Fibroblast of skin of back (primary cell): ENCODE measurements at places on chromosomes 13 and 19.
A peak's percentile ranks its signal among the peaks of the same experiment; 100 is the strongest.

DNA sequence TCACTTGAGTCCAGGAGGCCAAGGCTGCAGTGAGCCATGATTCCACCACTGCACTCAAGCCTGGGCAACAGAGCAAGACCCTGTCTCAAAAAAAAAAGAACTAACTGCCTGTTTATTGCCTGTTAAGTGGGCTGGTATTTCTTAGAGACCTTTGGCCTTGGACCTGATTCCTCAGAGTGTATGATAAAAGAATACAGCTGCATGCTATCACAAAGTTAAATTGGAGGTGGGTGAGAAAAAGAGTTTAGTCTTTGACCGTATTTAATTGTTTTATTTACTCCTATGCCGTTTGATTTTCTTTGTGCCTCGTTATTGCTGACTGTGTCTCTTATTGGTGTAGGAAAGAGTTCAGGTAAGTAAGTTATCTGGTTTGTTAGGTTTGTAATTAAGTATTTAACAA lies 25.3 kb upstream of the DPY19L3 start:
- DNase-seq, result no peak

DNA sequence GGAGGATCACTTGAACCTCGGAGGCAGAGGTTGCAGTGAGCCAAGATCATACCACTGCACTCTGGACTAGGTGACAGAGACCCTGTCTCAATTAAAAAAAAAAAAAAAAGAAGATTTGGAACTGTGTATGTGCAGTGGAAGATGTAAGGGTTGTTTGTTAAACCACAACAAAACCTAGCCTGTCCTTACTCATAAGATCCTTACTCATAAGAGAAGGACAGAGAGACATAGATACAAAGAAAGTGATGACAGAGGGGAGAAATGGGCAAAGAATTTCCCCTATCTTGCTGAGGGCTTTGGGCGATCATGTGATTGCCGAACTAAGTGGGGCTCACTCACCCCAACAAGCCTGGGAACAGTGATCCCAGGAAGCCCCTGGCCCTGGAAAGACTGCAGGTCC lies 7.9 kb downstream of the ITPKC start:
- no peak for DNase-seq

DNA sequence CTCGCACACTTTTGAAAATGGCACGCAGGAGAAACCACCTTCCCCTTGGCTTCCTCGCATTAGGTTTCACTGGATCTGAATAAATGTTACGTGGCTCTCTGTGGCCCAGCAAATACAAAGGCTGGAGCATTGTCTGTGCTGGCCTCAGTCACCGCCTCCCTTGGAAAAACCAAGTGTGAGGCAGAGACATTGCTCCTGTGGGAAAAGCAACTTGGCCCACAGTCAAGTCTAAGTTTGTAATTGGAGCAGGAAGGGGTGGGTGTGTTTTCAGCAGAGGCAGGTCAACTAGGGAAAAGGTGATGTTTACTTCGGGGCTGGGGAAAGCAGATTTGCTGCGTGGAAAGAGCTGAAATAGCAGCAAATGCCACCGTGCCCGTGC lies 101.6 kb downstream of the IRS2 start:
- no peak for DNase-seq

- no peak for DNase-seq
These were observed 1.7 kb upstream of the MTMR6 start for GRCh38 chr13:25288966-25289365.

DNA sequence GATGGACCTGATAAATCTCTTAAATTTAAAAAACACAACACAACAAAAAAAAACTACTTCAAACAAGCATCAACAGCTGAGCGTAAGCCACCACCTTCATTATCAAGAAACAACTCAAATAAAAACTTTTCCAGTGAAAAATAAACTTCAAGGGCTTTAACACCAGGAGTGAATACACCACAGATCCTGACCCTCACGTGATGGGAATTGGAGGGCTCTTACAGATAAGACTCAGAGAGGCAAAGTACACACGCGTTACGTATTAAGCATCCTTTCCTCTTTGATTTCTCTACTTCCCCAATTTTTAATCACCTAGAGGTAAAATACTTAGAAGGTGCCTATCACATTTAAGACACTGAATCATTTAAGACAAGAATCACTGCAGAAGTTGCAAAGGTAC lies 573 bp upstream of the STARD13 start:
- no peak for DNase-seq

DNA sequence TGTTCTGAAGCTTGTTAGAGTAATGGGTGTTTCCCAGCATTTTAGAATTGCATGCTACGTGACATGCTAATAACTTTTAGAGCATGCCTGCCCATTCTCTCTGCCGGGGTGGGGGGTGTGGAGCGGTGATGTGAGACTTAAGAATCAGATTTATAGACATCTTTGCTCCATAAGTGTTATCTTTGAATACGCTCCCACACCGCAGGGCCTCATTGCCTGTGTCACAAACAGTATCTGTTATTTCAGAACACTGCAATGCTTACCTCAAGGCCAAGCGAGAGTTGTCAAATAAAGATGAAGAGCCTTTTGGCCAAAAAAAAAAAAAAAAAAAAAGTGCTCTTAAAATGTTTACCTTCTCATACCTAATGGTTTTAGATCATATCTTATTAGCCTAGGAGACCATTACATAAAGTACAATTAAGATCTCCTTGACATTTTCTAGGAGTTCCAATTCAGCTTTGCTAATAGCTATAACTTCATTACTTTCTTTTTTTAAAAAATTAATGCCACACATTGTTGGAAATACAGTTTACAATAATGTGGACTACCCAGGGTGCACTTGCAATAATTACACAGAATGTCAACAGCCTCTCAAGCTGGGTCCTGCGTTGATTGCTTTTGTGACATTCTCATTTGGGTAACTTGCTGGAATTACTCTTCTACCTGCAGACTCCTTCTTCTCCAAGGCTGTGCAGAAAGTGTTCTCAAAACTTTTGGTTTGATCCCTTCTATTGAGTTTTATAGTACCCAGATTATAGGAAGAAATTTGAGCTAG lies 525.3 kb downstream of the KLF12 start:
- DNase-seq, result no peak

DNA sequence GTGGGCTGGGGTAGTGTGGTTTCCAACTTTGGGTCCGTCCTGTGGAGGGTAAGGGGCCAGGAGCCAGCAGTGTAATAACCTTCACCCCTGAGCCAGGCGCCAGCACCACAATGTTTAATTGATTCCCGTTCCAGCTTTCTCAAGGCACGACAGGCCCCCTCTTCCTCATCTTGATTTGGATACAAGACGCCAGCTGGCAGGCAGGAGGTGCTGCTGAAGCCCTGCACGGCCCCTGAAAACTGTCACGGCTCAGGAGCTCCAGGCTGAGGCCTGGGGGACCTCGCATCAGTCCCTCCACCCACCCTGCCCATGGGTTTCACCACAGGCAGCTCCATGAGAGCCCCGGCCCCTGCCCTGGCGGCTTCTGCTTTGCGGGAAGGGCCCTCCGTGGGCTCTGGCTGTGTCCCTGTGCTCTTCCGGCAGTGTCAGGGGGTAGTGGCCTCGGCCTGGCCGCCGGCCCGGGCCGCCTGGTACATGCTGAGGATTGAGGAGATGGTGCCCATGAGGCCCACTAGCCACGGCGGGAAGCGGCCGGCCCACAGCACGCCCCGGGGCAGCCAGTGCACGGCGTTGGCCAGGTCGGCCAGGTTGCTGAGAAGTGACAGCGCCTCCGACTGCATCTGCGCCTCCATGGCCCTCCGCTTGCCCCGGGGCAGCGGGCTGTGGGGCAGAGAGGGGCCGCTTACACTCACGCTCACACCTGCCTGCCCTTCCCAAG lies 11.9 kb downstream of the PEX11G start:
- no peak for DNase-seq

DNA sequence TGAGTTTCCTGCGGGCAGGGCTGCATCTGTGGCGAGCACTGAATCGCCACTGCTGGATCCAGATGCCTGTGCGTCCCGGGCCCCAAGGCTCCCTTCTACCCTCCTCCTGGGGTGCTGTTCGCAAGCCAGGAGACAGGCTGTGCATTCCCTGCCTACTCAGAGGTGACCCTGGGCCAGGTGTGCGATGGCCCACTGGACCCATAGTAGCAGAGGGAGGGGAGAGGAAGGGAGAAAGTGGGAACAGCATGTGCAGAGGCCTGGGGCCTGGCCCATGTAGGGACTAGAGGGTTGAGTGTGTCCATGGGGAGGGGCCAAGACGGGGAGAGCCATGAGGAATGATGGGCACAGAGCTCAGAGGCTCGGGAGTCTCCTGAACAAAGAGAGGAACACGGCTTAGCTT lies 27.3 kb downstream of the CARM1 start:
- no peak for DNase-seq

- no peak for DNase-seq
These were observed 258.8 kb upstream of the STARD13 start for GRCh38 chr13:33544308-33544707.

DNA sequence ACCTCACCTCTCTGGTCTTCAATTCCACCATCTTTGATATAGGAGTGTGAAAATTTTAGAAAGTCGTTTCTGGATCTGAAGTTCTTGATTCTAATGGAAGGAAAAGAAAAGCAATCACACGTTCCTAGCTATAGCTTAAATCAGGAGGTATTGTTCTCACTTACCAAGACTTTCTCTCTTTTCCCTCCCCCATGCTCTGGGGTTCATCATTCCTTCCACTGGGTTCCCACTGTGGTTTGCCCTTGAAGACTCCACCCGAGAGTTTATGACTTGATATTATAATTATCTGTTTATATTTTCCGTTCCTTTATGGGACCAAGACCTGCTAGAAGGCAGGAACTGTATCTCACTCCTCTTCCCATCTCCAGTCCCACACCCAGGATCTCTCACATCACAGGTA lies 76.6 kb downstream of the AKAP11 start:
- DNase-seq, result no peak

DNA sequence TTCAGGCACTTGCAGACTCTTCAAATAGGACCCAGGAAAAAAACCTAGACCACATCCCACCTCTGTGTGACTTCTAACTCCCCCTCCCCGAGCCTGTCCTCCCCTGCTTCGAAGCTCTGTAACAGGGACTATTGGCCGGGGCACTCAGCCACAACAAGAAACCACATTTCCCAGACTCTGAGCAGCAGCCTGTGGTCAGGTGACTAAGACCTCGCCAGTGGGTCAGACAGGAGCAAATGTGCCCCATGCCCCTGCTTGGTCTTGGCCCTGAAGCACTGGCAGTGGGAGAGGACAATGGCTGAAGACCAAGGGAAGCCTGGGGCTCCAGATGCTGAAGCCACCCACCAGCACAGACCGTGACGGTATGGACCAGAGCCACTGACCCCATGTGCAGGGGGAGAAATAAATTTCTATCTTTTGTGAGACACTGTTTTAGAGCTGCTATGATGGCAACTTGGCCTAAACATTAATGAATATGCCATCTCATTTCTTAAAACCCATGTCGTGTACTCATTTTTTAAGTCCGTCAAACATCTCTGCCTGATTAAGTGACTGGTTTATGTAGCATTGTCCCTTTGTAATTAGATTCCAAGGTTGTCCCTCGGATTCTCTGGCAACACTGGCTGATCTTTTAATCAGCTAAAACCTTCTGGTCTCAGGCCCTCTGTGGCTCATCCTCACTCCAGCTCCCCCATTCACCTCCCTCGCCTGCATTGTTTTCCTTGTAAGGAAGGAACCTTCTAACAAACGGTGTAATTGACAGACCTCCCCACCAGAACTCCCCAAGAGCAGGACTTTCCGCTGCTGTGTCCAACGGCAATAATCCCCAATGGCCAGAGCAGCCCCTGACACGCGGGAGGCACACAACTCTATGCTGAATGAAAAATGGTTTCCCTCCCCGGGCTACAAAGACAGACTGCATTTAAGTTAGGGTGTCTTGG lies 98.4 kb downstream of the STK24 start:
- peak; percentile 48 for DNase-seq

DNA sequence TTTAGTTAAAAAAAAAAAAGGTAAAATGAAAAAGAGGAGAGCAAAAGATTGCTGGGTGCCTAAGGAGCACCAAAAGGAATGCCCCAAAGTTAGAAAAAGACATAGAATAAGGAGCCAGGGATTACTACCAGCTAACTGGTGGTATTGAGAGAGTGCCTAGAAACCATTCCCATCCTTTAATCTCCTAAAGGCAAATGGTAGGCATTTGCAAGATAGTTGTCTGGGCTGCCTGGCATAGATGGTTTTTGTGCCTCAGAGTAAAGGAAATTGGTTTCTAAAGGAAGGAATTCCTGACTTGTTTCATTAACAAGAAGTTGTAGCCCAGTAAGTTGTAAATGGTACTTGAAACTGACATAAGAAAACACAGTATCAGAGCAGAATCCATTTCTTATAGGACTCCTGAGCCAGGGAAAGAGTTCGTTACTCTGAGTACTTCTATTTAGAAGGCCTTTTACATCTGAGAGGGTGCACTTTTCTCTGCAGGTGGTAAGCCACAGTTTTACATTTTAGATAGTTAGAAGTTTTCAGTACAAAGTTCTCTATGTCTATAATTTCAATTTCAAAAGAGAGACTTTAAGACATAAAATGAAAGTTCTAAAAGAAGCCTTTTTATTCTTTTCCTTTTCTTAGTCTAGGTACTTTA lies 92.6 kb downstream of the OLFM4 start:
- no peak for DNase-seq

DNA sequence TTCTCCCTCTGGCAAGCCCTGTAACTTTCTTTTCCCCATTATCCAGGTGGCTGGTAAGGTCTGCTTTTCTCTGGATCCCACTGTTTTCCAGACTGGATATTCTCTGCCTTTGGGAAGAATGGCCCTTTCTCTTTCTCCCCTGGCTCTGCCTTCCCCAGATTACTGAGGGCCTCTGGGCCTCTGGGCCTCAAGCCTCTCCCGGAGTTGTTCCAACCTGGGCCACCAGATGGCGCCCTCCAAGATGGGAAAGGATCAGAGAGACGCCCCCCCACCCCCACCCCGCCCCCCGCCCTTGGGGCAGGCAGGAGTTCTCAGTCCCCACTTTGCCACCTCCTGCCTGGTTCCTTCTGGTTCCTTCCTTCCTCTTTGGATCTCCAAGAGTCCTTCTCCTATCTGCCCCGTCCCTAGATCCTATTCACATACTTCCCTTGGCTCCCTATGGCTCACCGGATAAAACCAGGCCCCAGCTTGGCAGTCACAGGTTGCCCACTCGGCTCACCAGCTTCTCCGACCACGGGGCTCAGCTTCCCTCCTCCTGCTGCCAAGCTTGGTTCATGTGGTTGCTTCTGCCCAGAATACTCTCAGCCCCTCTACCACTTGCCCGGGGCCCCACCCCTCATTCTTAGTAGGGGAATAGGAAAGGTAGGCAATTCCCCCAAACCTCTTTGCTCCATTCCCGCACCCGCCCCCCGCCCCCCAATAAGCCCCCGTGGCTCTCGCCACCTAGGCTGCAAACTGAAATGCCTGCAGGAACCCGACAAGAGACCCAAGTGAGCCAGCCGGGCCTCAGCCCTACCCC lies 13.1 kb downstream of the EPS8L1 start:
- peak; percentile 71 for DNase-seq
